CD4-positive, alpha-beta memory T cell (primary cell): ENCODE measurements at places on chromosomes 6 and 20. TPM values are rescaled to one million over a fixed set of nuclear protein-coding genes. Genes with fewer than 3 reads are reported as not detected.

The DDX43 gene
- 0.70 TPM for polyA plus RNA-seq

The BFSP1 gene
- 0.21 TPM for polyA plus RNA-seq

The EPB41L1 gene
- polyA plus RNA-seq, result not detected

- DNase-seq, result peak; percentile 90
These were observed 59.7 kb downstream of the HIVEP2 start for GRCh38 chr6:142885182-142885867.

DNA sequence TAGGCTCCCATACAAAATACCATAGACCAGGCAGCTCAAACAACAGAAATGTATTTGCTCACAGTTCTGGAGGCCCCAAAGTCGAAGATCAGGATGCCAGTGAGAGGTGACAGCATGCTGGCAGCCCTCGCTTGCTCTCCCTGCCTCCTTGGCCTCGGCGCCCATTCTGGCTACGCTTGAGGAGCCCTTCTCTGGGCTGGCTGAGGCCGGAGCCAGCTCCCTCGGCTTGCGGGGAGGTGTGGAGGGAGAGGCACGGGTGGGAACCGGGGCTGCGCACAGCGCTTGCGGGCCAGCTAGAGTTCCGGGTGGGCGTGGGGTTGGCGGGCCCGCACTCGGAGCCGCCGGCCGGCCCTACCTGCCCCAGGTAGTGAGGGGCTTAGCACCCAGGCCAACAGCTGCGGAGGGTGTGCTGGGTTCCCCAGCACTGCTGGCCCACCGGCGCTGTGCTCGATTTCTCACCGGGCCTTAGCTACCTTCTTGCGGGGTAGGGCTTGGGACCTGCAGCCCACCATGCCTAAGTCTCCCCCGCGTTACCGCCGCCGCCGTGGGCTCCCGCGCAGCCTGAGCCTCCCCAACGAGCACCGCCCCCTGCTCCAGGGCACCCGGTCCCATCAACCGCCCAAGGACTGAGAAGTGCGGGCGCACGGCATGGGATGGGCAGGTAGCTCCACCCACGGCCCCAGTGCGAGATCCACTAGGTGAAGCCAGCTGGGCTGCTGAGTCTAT lies 32.6 kb upstream of the SERPINB9 start:
- no peak for DNase-seq

The MRAP2 gene
- not detected for polyA plus RNA-seq

GRCh38 chr6:129671442-129672340 lies 38.3 kb downstream of the ARHGAP18 start:
- peak; percentile 70 for DNase-seq

DNA sequence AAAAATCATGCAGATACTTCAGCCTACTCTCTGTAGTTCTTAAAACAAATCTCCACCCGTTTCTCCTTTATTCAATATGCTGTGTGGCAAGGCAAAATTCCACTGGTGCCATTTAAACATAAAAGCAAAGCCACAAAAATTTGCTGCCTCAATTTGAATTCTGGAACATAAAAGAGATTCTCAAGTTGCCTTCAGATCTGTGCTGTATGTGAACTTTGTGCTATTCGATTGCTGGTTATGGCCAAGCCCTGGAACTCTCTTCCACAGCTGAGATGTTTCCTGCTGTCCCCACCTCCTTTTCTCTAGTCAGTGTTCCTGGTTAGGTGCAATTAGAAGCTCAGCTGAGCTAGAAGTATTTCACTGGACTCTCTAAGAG lies 395.3 kb upstream of the BTBD3 start:
- no peak for DNase-seq

The CUL9 gene
- polyA plus RNA-seq, result 8.3 TPM

DNA sequence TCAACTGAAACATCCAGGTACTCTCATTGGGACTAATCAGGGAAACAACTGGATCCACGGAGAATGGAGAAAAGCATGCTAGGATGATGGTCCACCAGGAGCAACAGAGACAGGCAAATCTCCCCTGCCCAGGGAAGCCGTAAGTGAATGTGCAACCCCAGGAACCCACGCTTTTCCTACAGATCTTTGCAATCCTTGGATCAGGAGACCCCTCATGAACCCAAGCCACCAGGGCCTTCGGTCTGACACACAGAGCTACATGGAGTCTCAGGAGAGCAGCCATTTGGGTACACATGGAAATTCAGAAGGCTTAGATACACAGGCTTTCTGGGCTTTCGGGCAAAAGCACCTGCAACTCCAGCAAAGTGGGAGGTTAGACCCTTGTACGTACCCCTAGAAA lies 122.1 kb upstream of the PTCHD4 start:
- no peak for DNase-seq

The NFATC2 gene
- polyA plus RNA-seq, result 14.0 TPM

- DNase-seq, result no peak
These were observed 201.0 kb upstream of the CEP162 start for GRCh38 chr6:84428300-84428907.

The DPPA5 gene
- not detected for polyA plus RNA-seq

The TRAM2 gene
- 4.3 TPM for polyA plus RNA-seq

The TOX2 gene
- 0.22 TPM for polyA plus RNA-seq

The HAO1 gene
- not detected for polyA plus RNA-seq

The CALHM6 gene
- polyA plus RNA-seq, result 116 TPM

- DNase-seq, result no peak
These were observed 592.1 kb upstream of the ARID1B start for GRCh38 chr6:156185113-156185512.

GRCh38 chr6:135146162-135146934 lies 34.8 kb upstream of the MYB start:
- DNase-seq, result no peak

GRCh38 chr6:141134723-141135122 lies 998.0 kb upstream of the GJE1 start:
- no peak for DNase-seq

The SLC26A8 gene
- not detected for polyA plus RNA-seq

GRCh38 chr20:50190251-50191064 lies at the start of gene CEBPB:
Gene CEBPB, plus strand, starts transcription at chr20:50190830. Its CDS starts 204 bp downstream, at chr20:50191034.
- DNase-seq, result peak; percentile 79

DNA sequence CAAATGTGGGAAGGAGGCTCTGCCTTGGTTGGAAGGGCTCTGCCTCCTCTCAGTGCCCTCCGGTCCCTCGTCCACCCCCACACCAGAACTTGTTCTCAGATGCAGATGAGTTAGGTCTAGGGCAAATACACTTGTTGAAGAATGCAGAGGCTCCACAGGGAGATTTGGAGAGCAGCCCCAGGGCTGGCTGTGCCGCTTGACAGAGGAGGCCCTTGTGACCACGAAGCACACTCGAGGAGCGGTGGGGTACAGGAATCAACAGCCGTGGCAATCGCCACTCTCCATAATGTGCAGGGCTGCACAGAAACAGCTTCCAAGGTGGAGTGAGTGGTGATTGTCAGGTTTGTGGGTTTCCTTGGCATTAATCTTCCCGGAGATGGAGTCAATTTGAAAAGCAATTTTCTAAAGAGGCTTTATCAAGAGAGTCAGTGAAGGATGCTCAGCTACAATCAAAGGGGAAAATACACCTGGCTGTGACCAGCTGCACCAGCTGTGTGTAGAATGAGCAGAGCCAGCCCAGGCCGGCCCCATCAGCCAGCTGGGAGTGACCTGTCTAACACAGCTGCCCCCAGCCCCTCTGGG lies 59.5 kb downstream of the BFSP1 start:
- DNase-seq, result no peak

DNA sequence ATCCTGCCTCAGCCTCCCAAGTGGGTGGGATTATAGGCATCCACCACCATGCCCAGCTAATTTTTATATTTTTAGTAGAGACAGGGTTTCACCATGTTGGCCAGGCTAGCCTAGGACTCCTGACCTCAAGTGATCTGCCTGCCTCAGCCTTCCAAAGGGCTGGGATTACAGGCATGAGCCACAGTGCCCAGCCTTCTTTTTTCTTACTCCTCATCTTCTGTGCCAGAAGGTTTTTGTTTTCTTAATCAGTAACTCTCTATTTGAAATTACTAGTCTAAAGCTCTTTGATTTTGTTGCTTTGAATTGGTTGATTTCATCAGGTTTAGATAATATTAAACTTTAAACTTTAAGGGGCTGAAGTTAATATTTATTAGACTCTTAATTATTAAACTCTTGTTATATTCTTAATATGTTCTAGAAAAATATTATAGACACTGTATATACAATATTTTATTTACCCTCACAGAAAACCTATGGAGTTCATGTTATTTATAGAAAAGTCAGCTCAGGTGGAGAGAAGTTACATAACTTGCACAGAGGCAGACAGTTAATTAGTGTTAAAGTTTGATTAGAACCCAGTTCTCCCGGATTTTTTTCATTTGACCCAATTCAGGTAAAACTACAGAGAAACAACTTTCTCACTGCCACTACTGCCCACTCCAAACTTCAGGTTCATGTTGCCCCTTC lies 177.4 kb upstream of the SGK1 start:
- no peak for DNase-seq

The FAM184A gene
- 0.54 TPM for polyA plus RNA-seq

The ARG1 gene
- 1.0 TPM for polyA plus RNA-seq

The ARMH2 gene
- 0.55 TPM for polyA plus RNA-seq

GRCh38 chr6:136696238-136696637 lies 96.0 kb downstream of the MAP3K5 start:
- no peak for DNase-seq

- DNase-seq, result peak; percentile 29
These were observed 728 bp downstream of the ITPR3 start for GRCh38 chr6:33621711-33622388.

The SLC32A1 gene
- polyA plus RNA-seq, result not detected

GRCh38 chr6:27066381-27066780 lies 181.1 kb upstream of the PRSS16 start:
- no peak for DNase-seq

DNA sequence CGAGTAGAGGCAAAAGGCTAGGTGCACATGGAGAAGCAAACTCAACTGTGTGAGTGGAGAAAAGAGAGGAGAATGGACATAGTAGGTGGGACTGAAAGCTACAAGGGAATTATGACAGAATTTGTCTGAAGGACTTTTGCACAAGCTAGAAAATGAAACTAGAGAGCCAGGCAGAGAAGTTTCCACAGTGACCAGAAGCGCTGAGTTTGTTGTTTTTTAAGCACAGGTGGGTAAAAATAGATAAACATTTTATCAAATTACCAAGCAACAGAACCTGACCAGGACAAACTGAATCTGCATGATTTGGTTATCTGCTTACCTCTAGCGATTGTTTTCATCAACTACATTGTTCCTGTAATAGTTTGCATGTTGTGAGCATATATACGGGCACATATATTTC lies 38.6 kb downstream of the SMLR1 start:
- DNase-seq, result no peak

GRCh38 chr6:166152660-166153059 lies 15.0 kb downstream of the TBXT start:
- DNase-seq, result no peak

The OLIG3 gene
- not detected for polyA plus RNA-seq
